ENCODE measurements at places on chromosomes 13 and 19.

DNA sequence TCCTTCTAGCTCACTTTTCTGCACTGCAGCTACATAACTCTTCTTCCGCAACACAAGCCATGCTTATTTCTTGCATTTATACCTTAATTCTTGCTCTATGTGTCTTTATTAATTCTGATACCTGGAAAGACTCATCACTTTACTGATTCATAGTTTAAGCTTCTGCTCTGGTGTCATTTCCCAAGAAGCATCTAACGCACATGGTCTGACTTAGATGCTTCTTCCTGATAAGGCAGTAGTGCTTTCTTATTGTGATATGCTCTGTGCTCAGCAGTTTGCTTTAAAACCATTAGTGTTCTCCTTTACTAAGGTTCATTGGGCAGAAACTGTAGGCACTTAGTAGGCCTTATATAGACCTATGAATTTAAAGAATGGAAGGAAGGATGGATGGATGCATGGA is 66.4 kb downstream of the EPSTI1 start:
- DNase-seq: no peak

- no peak for DNase-seq
Observed at GRCh38 chr19:28519218-28519779, 693.7 kb downstream of the UQCRFS1 start.

GRCh38 chr13:53460796-53461195 is 432.2 kb downstream of the OLFM4 start:
- no peak for DNase-seq

DNA sequence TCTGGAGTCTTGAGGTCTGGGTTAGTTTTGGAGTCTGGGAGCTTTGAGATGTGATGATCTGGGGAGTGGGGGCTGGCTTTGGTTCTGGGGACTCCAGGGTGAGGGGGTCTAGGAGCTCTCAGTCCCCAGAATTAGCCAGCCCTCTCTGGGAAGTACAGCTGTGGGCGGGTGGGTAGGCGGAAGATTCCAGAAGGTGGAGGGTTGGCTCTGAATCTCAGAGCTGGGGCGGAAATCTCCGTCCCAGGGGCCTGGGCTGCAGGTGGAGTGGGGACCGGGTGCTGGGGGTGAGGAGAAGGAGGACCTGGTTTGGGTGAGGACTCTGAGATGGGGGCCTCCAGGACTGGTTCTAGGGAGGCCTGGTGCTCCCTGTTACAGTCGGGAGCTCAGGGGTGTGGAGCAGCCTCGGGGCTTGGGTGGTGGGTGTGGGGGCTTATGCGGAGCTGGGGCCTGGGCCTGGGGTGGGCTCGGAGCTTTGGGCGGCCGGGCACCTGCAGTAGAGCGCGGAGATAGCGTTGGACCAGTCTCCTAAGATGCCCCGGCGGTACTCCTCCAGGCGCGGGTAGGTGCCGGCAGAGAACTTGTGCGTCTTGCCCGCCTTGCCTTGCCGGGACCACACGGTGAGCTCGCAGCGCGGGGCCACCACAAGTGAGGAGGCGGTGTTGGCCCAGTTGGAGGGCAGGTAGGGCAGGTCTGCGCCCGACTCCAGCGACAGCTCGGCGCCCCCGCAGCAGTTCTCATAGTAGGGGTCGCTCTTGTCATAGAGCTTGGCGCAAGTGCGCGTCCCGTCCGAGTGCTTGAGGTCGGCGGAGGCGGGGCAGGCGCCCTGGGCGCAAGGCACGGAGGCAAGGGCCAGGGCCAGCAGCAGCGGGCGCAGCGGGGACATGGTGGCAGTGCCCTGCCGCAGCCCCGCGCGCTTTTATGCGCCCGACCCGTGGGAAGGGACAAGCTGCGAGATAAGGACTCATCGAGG is at the start of gene SYCN:
TSS of gene SYCN (minus strand) at position 892 of the 970 bp plus-strand sequence. CDS start at position 883, 9 bp downstream.
- DNase-seq: no peak

GRCh38 chr19:49895566-49896297 is 955 bp downstream of the IL4I1 start:
- DNase-seq: no peak

GRCh38 chr13:48411841-48412531 is 927 bp downstream of the LPAR6 start:
- DNase-seq: no peak

DNA sequence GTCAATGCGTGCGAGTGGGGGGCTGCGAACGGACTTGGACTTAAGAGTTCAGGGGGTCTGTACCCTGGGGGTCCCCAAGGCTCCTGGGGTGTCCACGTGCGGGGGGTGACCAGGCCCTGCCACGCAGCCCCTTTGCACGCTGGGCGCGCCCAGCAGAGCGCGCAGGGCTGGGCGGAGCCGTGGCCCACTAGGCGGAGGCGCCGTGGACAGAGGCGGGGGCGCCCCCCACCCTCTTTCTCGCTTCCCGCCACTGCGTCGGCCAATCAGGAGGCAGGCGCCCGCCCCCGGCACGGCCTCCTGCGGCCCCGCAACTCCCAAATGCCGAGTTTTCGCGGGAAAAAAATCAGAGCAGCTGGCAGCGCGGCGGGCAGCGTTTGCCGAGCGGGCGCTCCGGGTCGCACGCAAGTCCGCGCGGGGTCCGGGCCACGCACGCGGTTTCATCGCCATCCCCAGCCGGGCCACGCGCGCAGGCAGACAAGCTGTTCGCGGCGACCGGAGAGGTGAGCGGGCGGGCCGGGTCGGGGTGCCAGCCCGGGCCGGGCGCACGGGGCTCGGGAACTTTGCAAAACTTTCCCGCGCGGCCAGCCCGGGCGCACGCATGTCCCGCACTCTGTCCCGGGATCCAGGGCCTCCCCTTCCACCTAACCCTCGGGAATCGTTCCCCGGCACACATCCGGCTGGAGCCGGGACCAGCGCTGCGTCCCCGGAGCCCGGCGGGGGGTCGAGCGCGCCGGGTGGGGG is at the start of gene UHRF1:
TSS of gene UHRF1 (plus strand) at position 346 of the 741 bp plus-strand sequence. CDS start 1,385 bp downstream, outside the sequence.
- peak; percentile 11 for DNase-seq

DNA sequence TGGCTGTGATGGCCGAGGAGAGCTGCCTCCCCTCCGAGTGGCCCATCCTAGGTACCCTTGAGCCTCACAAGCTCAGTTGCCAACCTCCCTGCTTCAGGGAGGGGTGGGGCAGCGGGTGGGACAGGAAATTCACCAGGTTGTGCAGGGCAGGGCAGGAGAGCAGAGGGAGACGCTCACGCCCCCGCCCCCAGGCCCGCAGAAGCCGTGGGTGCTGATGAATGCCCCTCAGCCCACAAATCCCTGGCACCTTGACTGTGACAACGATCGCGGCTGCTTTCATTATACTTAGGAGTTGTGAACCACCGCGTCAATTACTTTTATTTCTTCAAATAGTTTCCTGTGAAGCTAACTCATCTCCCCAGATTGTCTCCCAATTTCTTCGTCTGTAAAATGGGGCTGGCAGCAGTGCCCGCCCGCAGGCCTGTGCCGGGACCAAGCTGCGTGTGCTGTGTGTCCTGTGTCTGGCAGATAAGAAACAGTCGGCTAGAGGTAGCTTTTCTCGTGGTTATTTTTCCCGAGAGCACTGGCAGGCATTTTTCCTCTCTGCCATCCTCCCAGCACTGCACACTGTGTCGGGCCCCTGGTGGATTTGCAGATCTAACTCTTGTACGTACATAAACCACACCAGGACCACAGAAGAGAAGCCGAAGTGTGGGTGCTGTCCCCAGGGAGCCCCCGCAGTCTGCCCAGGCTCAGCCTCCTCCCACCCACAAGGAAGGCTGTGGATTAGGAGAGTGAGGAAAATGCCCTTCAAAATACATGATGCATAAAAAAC is 7.9 kb upstream of the RASA3 start:
- no peak for DNase-seq

GRCh38 chr13:92315265-92315664 is 911.3 kb upstream of the GPC6 start:
- DNase-seq: no peak

GRCh38 chr19:3954107-3954506 is 16.8 kb downstream of the DAPK3 start:
- DNase-seq: no peak

DNA sequence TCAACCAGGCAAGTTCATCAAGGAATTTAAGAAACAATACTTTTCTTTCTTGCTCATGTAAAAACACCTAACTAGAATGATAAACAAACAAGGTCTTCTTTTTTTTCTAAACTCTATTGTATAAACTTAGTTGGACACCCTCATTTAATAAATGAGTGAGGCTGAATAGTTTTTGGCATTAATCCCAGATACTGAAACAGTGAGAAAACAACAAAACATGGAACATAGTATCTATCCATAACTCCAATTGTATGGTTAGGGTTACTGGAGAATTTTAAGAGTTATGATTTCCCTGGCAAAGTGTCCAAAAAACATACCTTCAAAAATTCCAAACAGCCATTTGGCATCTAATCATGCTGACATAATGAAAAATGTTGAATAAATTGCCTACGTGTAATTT is 5.8 kb upstream of the POMP start:
- DNase-seq: no peak

GRCh38 chr19:50417111-50418081 is 1.3 kb upstream of the SPIB start:
- DNase-seq: no peak
